ENCODE measurements at places on chromosomes 12 and 14.

GRCh38 chr12:108640802-108641445, 7.2 kb upstream of the SELPLG start:
- DNase-seq: no peak

DNA sequence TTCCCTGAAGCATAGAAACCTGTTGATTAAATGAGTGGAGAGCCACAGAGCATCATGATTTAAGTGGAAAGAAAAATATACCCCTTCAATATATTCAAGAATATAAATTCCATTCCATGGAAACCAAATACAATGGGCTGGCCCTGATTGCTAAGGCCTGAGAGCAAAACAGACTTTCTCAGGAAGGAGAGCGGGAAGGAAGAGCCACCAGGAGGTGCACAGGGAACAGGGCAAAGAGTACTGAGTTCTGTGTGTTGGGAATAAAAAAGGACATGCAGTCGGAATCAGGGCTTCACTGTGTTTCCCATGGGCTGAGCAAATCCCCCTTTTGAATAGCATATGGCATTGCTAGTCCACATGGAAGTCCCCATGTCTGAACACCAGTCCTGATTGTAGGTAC, 69.7 kb upstream of the PLEKHG3 start:
- no peak for DNase-seq

GRCh38 chr14:85873006-85873405, 343.1 kb downstream of the FLRT2 start:
- no peak for DNase-seq

DNA sequence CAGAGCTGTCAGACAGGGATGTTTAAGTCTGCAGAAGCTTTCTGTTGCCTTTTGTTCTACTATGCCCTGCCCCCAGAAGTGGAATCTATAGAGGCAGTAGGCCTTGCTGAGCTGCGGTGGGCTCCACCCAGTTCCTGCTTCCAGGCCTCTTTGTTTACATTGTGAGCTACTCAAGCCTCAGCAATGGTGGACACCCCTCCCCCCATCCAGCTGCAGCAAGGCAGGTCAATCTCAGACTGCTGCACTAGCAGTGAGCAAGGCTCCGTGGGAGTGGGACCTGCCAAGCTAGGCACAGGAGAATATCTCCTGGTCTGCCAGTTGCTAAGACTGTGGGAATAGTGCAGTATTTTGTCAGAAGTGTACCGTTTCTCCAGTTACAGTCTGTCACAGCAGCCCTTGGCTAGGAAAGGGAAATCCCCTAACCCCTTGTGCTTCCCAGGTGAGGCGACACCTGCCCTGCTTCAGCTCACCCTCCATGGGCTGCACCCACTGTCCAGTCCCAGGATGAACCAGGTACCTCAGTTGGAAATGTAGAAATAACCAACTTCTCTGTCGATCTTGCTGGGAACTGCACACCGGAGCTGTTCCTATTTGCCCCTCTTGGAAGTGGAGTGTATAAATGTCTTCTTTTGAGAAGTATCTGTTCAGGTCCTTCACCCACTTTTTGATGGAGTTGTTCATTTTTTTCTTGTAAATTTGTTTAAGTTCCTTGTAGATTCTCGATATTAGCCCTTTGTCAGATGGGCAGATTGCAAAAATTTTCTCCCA, 213.5 kb upstream of the SLC38A2 start:
- no peak for DNase-seq

DNA sequence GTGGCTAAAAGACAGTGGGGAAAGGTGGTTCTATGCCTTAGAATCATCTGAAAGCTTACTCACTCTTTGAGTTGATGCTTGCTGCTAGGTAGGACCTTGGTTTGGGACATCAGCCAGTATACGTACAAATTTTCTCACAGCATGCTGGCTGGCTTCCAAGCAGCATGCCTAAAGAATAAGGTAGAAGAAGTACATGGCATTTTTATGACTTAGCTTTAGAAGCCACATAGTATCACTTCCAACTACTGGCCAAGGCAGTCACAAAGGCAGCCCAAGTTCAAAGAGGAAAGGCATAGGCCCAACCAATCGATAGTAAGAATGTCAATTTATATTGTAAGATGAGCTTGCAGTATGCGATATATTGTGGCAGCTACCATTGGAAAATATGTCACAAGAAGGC, 284.2 kb upstream of the CAND1 start:
- no peak for DNase-seq

- DNase-seq: no peak
These were observed 26.2 kb downstream of the ZCRB1 start for GRCh38 chr12:42299392-42300308.

DNA sequence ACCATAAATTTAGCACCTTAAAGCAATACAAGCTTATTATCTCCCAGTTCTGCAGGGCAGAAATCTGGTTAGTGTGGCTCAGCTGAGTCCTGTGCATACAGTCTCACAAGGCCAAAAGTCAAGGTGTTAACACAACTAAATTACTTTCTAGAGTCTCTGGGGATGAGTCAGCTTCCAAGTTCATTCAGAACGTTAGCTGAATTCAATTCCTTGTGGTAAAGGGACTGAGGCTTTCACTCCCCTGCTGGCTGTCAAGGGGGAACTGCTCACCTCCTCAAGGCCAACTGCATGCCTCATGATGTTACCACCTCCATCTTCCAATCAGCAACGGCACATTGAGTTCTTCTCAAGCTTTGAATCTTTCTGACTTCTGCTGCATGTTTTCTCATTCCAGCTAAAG, 27.6 kb downstream of the EML5 start:
- DNase-seq: no peak

- DNase-seq: no peak
These were observed 637.9 kb downstream of the MED13L start for GRCh38 chr12:115639648-115640012.

DNA sequence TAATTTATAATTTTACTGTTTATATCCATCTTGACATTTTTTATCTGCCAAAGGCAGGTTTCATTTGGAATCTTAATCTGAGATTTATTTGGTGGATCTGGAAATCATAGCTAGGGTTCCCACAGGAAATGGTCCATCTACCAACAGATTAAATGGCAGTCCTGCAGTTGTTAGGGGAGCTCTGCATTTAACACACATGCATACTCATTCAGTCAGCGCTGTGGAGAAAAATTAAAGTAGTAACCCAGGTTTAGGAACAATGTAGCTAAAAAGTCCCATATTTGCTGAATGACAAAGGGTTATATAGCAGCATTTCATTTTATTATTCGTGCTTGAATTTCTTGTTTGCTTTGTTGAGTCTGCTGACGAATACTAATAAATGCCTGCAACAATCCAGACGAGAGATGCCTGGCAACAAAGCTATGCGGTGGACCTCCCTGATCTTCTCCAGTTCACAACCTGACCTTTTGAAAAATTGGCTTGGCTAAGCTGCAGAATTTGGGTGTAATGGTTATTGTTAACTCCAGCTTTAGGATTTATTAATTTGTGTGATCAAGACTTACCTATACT, 59.8 kb downstream of the MIPOL1 start:
- DNase-seq: no peak

DNA sequence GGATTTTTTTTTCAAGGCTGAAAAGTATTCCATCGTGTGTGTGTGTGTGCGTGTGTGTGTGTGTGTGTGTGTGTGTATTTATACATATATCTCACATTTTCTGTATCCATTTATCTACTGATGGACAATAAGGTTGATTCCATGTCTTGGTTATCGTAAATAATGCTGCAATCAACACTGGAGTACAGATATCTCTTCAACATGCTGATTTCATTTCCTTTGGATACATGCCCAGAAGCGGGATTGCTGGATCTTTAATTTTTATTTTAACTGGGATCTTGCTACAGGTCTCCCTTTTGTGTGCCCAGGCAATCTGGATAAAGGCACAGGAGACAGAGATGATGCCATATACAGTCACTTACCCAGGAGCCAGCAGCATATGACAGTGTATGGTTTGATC, 338.1 kb downstream of the SOX5 start:
- DNase-seq: no peak

- no peak for DNase-seq
These were observed 15.0 kb upstream of the ORAI1 start for GRCh38 chr12:121611306-121611705.

- DNase-seq: no peak
These were observed 2.4 kb downstream of the NCOR2 start for GRCh38 chr12:124564971-124565491.

GRCh38 chr12:84186433-84186832, 726.2 kb downstream of the SLC6A15 start:
- no peak for DNase-seq

DNA sequence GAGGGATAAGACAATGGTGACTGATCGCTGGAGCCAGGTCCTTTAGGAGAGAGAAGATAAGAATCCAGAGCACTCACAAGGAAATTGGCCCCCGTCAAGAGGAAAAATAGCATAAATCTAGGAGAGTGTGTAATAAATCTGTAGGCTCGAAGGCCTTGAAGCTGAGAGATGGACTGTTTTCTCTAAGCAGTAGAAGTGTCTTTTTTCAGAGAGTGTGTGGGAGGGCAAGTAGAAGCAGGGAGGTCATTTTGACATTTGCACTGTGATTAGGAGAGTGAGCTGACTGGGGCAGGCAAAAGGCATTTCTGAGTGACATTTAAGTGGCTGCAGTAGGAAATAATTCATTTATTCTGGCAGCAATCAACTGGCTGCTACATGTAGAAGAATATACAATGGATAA, 78.0 kb upstream of the DDHD1 start:
- DNase-seq: no peak

DNA sequence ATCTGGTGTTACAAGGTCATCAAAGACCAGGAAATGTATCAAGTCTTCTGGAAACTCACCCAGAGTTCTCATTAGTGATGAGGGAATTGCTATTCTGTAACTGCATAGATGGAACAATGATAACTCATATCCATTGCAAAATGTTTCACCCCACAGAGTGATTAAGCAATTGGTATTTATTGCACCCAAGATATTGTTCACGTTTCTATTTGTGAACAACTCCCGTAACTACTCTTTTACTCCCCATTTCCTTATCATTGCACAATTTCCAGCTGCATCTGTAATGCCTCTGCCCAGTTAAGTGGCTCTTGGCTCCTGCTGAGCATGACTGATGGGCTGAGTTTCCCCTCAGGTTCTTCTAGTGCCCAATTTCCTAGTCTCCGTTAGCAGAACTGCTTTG, 108.7 kb upstream of the PRICKLE1 start:
- DNase-seq: no peak

DNA sequence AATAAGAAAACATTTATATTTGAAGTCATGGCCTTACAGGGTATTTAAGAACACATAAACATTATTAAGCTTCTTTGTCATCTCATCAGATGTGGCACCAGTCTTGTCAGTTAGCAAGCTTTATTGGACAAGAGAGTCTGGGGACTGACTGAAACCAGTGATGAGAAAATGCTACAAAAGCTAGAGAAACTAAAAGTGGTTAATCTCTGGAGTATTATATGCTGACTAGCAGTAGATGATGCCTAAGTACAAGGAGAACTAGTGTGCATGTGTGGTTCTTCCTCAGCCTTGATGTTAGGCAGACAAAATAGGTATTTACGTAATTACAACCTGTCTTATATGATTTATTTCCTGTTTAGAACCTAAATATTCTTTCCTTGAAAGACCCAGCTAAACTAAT, 176.5 kb downstream of the CPNE8 start:
- no peak for DNase-seq

DNA sequence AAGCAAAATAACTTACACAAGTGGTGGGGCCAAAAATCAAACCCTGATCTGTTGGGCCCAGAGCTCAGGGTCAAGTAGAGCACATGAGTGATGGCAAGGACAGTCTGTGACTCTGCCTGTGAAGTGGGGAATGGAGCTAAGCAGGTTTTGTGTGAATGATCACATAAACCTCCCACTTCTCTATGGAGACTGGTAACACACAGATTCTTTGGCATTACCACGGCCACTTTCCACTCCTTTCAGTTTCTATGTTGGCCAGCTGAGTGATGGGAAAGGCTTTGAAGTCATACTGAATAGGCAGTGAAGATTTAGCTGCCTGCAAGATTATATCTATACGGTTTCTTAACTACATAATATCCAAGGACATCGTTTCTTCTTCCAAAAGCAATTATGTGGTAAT, 97.9 kb downstream of the ARMH4 start:
- no peak for DNase-seq

DNA sequence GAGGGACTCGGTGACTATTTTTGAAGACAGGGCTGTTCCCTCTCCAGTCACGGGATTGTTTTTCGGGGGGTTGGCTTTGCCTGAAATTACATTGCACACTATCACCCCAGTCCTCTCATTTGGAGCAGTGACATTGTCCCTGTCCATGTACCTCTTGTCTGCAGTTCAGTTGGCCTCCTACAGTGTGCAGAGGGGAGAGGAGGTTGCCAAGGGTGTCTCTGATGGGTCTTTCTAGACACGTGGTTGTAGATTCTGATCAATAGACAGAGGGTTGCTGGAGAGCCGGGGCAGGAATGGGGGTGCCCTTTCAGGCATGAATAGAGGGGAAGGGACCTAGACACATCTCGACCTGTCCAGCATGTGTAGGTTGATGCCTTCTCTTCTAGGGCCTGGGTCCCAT, 1.2 kb downstream of the TMEM120B start:
- DNase-seq: no peak

DNA sequence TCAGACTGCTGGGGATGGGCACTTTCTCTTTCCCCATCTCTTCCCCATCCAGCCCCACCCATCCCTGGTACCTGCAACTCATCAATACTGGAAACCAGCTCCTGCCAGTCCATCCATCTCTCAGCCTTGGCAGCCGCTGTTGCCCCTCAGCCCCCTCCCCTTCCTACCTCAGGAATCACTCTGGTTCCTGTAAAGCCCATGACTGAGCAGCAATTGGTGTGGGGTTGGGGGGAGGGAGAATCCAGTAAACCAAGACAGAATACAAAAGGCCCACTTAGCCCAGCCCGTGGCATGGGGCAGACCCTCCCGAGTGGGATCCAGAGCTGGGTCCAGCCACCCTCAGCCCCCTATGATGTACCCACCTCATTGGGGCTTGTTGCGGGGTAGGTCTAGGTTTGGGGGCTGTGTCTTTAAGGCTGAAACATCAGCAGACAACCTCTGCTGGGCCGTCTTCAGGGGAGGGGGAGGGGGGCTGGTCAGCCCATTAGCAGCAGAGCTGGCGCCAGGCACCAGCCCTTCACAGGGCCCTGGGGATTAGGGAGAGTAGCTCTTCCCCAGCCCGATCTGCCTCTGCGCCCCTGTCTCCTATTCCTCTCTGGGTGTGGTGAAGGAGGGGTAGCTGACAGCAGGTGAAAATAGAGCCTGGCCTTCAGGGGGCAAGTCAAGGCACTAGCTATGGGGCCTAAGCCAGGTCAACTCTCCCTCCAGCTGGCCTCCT, 702 bp upstream of the PRPH start:
- DNase-seq: no peak

- no peak for DNase-seq
These were observed 5.2 kb downstream of the KCNJ8 start for GRCh38 chr12:21769307-21769706.

DNA sequence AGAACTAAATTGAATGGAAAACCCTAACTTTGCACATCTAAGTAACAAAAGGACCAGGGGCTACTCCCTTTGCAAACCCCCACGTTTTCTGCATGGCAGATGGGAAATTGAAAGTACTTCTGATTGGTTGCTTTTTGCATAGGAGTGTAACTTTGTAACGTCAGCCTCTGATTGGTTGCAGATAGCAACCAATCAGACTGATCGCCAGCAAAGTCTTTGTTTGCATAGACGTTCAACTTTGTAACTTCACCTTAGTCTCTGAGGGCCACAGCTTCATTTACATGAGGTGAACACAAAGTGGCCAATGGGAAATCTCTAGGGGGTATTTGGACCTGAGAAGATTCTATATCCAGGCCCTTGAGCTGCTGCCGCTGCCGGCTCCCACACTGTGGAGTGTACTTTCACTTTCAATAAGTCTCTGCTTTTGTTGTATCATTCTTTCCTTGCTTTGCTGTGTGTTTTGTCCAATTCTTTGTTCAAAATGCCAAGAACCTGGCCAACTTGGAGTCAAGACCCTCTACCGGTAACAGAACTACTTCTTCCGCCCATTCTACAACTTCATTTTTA, 102.5 kb upstream of the PRICKLE1 start:
- no peak for DNase-seq

Data from cerebellar nuclear complex (tissue), 1 donor.